ENCODE measurements at places on chromosomes 2 and 18.

DNA sequence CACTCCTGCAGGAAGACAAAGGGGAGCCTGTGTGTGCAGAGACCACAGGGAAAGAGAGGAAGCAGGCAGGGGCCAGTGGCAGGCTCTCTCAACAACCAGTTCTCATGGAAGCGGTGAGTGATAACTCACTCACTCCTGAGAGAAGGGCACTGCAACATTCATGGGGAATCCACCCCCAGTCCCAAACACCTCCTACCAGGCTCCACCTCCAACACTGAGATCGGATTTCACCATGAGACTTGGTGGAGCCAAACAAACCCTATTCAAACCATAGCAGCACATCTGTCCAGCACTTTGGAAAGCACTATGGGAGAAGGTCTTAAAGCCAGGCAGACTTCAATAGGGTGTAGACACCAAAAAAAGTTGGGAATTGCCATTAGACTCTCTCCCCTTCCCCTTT, 345.7 kb upstream of the SPRED2 start:
- no peak for DNase-seq

DNA sequence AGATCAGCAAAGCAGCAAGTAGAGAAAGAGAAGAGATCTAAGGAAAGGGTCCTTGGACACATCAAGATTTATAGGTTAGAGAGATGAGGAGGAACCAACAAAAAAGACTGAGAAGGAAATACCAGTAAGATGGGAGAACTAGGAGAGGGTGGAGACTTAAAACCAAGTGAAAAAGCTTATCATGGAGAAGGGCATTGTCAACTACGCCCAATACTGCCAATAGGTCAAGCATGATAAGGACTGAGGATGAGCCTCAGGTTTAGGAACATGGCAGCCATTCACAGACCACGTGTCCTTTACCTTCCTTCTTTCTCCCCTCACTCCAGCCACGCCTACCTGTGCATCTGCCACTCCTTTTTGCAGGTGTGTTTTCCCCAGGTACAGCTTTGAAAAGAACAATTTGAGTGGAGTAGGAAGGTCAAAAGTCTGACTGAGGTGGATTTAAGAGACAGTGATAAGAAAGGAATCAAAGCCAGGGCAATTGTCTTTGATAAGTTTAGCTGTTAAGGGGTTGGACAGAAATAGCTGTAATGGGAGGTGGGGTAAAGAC, 238.7 kb downstream of the STK39 start:
- no peak for DNase-seq

- peak; percentile 63 for DNase-seq
Measured at GRCh38 chr2:199798831-199799580, 52.0 kb downstream of the FTCDNL1 start.

DNA sequence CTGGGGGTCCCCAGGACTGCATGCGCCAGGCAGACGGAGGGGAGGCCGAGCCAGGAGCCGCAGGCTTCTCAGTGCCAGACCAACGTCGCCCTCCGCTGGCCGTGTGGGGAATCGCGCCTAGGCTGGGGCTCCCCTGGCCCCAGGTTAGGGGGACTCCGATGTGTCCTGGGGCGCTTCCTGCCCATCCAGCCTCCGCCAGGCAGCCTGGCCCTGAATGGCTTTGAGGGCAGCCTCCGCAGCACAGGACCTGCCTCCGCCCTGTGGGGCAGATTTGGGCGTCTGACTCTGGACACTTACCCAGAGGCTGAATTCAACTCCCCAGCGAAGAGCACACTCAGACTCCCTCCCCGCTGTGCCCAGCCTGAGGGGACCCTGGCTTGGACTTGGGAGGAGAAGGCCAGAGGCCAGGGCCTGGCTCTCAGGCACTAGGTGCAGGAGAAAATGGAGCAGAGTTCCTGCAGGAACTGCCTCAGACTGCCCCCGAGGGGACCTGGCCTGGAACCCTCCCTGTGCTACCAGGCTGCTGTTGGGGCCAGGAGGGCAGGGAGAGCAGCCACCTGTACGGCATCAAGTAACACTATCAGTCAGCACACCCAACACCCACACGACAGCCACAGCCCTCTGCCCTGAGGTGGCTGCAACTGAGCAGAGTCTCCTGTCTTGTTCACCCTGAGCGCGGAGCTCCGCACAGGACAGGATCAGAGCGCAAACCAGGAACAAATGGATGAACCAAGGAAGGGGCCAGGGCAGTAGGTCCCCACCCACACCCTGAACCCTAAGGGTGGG, 597 bp upstream of the TEKT4 start:
- DNase-seq, result no peak

DNA sequence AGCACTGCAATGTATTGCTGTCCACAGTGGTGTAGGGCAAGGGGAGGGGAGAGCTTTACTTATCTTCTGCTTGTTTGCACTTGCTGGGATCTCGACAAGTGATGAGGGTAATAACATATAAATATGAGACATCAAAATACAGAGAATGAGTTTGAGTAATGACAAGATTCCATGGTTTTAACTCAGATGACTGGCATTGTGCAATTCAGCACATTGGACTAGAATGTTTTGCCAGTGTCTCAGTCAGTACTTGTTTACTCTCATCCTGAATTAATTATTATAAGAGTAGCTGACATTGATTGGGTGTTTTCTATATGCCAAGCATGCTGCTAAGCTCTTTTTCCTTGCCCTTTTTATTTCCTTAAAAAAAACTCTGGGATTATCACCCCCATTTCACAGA, 306.7 kb upstream of the MMADHC start:
- DNase-seq, result no peak

- DNase-seq, result peak; percentile 8
Measured at GRCh38 chr2:172285010-172285621, 142.3 kb upstream of the ITGA6 start.

DNA sequence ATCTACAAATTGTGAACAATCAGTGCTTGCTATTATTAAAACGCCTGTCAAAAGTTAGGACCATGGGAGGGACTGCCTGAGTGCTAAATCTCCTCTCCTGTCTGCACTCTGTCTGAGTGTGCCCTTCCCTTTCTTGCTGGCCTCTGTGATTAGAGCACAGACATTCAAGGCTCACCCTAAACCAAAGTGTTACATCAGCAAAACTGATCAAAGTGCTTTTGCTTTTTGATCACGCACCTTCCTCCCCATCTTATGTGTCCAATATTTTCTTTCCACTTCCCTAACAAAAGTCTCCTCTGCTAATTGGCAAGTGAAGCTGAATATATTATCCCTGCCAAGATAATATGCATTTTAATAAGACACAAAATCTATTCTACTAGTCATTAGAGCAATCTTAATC, 30.5 kb upstream of the DNAJC10 start:
- DNase-seq, result no peak

GRCh38 chr2:187313831-187314230, 134.2 kb downstream of the CALCRL start:
- DNase-seq, result no peak

DNA sequence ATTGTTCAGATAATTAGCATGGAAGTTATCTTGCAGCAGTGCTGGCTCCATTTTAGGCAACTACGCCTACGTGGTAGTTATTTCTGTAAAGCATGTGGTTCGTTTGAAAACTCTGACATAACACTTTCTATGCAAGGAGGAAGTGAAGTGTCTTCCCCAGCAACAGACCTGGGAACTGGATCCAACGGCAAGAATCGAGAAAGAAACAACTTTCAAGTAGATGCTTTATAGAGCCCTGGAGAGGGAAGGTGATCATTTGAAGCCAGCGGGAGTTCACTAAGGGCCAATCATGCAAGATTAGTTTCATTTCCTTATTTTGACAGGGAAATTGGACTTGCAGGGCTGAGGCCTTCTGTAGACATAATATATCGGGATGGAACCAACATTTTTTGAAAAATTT, 218.3 kb downstream of the ACKR3 start:
- no peak for DNase-seq

DNA sequence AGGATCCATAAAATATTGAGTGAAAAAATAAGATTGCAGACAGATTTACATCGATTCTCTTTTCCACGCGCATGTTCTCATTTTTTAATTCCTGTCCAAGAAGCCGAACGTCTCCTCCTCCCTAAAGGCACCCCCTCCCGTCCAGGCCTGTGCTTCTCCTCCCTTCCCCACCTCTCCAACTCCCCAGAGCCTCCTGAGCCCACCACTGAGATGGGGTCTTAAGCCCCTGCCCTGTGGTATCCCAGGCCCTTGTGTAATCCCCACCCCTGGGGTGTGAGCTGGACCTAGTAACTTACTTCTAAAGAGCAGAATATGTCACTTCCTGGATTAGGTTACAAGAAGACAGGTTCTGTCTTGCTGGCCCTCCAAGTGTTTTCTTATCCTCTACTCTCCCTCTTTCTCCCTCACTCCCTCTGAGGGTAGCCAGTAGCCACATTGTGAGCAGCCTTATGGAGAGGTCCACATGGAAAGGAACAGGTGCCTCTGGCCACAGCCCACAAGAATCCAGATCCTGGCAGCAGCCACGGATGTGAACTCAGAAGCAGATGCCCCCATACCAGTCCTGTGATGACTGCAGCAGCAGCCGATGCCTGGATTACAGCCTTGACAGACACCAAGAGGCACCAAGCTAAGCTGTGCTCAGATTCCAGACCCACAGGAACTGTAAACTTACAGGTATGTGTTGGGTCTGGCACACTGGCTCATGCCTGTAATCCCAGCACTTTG, 39.6 kb upstream of the OTOS start:
- DNase-seq, result no peak

- DNase-seq, result no peak
Measured at GRCh38 chr2:156110890-156111289, 221.6 kb downstream of the NR4A2 start.

GRCh38 chr18:692824-693223, 19.6 kb downstream of the ENOSF1 start:
- DNase-seq, result no peak

- DNase-seq, result no peak
Measured at GRCh38 chr2:130791617-130791939, 36.2 kb downstream of the AMER3 start.

DNA sequence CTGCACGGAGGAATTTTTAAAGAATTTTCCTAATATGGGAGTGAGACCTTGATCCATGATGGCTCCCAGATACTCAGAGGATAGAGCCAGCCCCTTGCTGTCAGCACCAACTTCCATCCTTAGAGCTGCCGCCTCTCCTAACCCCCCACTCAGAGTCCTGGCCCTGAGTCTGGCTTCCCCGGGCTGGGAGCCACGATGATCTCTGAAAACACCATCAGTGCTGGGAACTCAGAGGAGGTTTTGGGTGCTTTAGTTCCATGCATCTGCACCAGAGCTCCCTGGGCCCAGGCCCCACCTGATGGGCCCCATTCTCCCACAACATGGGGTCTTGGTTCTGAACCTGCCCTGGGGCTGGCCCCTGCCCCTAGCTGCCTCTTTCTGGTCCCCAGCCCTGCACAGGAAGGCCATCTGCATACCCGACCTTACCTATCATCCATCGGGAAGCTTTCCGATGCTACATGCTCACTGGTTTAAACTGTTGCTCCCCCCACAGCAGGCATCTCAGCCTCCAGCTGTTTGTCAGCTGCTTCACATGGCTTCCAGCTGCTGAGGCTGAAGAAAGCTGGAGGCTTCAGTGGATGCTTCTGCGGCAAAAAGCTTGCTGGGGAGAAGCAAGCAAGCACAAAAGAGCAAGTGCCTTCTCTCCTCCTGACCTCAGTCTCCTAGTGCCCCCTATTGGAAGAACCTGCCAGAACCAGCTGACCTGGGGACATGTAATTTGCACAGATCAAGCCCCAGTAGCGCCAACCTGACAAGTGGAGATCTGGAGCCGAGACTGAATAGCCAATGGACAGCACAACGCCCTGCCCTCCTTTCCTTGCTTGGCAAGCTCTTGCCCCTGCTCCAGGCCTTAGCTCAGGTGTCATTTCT, 24.2 kb upstream of the RHOB start:
- no peak for DNase-seq

- DNase-seq, result no peak
Measured at GRCh38 chr2:219733106-219733505, 105.7 kb downstream of the SLC4A3 start.

- DNase-seq, result no peak
Measured at GRCh38 chr18:63102941-63103744, 216.4 kb downstream of the BCL2 start.

DNA sequence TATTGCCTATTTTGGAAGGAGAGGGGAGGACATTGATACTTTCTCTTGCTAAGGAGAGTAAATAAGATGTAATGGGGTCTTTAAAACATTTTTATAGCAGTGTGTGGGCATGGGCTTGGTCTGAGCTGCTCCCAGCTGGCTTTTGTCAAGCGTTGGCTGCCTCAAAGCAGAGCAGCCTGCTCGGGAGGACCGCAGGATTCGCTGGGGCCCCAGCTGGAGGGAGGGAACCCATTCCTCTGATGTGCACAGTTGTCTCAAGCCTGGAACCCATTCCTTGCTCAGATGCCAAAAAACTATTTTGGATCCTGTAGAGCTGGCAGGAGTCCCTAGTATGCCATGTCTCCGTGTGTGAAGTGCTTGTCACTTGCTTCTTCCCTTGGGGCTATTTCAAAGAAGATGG, 59.4 kb upstream of the RMDN2 start:
- no peak for DNase-seq

DNA sequence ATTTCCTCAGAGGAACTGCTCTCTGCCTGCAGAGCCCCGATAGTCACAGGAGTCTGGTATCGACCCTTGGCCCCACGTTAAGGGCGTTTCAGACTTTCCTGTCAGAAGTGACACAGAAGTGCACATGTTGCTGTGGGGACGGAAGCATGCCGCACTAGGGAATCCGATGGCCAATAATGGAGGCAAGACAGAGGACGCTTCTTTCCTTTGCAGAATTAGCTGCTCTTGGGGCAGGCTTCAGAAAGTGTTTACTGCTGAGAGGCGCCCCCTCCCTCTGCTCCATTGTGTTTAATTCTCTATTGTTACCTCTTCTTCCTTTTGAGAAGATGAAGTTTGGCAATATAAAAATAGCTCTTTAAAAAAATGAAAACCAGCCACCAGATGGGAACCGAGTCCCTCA, 118.6 kb upstream of the EML6 start:
- DNase-seq, result no peak

DNA sequence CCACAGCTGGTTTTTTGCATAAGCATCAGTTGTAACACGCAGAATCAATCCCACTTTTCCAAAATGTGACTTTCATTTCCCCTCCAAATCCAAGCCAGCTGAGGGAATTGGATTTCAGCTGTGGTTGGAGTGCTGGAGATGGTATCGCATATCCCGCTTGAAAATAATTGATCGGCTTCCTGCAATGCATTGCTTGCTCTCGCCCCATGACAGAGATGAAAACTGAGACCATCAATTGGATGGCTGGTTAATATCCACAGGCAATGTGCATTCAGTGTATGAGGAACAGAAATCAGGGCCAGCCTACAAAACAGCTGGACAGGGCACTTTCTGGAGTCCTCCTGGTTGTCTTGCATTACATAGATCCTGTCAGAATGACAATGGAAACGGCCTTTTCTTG, 135.3 kb downstream of the MAIP1 start:
- DNase-seq, result no peak

DNA sequence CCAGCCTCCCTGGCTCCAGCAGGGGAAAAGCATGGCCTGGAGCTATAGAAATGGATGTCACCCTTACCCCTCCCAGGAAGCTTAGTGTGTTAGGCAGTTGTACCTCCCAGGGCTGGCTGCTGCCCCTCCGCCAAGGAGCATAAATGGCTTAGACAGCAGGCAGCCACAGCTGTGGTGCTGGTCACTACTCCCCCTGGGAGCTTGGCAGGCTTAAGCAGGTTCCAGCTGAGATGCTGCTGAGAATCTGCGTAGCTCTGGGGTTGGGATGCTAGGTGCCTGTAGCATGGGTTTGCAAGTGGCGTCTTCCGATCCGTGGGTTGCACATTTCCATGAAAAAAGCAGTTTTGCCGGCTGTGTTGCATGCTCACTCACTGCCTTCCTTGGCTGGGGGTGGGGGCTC, 369.7 kb downstream of the CTNNA2 start:
- DNase-seq, result no peak

- no peak for DNase-seq
Measured at GRCh38 chr2:60925994-60926740, 44.8 kb downstream of the REL start.

Measured in hypothalamus (tissue), 51 donors.